ENCODE measurements at places on chromosomes 7 and 10.

GRCh38 chr10:69657430-69657829, 27.4 kb downstream of the FAM241B start:
- peaks cover 2% of the 10 kb centered on the region for H3K4me1 ChIP-seq
- H3K4me3 ChIP-seq = no peak overlapping the region
- no peaks in the 10 kb centered on the region for H3K36me3 ChIP-seq
- H3K27ac ChIP-seq = no peak overlapping the region
- peak; percentile 38 for DNase-seq

- no peaks in the 10 kb centered on the region for H3K27me3 ChIP-seq
- H3K4me3 ChIP-seq = no peak overlapping the region
- no peak for DNase-seq
- H3K27ac ChIP-seq = no peak overlapping the region
Measured at GRCh38 chr10:46514899-46515298, 41.6 kb downstream of the GPRIN2 start.

GRCh38 chr10:624312-624604, 65.2 kb downstream of the DIP2C start:
- H3K27me3 ChIP-seq = no peaks in the 10 kb centered on the region
- no peak for DNase-seq
- H3K36me3 ChIP-seq = no peaks in the 10 kb centered on the region
- H3K27ac ChIP-seq = no peak overlapping the region

GRCh38 chr7:78571292-78571691, 772.7 kb downstream of the PHTF2 start:
- H3K27me3 ChIP-seq = no peaks in the 10 kb centered on the region
- H3K4me1 ChIP-seq = no peaks in the 10 kb centered on the region
- H3K36me3 ChIP-seq = no peaks in the 10 kb centered on the region
- no peak overlapping the region for H3K4me3 ChIP-seq

DNA sequence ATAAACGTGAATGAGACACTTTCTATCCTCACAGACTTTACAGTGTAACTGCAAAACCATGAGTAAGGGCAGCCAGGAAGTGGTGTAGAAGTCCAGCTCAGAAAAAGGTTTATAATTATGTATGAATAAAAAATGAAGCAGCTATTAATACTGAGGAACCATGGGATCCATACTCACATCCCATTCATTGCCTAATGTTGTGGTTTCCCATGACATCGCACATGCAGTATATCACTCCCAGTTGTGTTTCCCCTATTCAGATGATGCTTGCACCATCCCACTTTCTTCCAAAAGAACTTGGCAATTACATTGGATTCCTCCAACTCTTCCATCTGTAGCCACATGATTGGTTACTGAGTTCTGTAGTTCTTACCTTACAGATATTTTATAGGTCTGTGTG, 74.5 kb upstream of the SEMA3D start:
- no peaks in the 10 kb centered on the region for H3K36me3 ChIP-seq
- no peaks in the 10 kb centered on the region for H3K4me1 ChIP-seq
- H3K4me3 ChIP-seq = no peak overlapping the region
- H3K27me3 ChIP-seq = no peaks in the 10 kb centered on the region
- no peak for DNase-seq
- no peak overlapping the region for H3K27ac ChIP-seq

GRCh38 chr10:68133523-68133922, 24.2 kb downstream of the MYPN start:
- no peaks in the 10 kb centered on the region for H3K27me3 ChIP-seq
- H3K4me1 ChIP-seq = no peaks in the 10 kb centered on the region
- H3K4me3 ChIP-seq = no peak overlapping the region
- H3K27ac ChIP-seq = no peak overlapping the region

GRCh38 chr7:157219154-157219553, 80.4 kb downstream of the UBE3C start:
- peaks cover 10% of the 10 kb centered on the region for H3K36me3 ChIP-seq
- no peak overlapping the region for H3K27ac ChIP-seq
- no peaks in the 10 kb centered on the region for H3K4me1 ChIP-seq
- no peak for DNase-seq

DNA sequence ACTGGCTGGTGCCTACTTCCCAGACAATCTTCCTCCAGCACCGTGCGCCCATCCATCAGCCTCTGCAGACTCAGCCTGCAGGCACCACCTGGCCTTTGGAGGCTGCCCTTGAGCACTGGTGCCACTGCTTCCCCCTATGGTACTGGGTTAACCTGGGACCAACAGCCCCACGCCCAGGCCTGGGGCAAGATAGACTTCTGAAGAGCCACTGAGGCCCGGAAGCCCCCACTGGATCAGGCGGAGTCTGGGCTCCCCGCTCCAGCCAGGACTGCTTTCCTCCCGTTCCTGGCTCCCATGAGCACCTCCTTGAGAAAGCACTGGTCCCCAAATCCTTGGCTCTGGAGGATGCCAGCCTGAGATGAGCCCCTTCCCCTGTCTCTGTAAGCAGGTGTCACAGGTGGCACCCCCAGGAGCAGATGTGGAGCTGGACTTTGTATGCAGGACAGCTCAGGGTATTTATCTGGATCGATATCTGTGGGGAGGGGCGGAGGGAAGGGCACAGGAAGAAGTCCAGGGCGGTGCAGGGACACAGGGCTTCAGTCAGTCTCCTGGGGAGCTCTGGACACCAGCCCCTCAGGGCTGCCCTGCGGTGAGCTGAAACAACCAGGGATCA, 206.5 kb upstream of the PPP2R2D start:
- H3K27me3 ChIP-seq = no peaks in the 10 kb centered on the region
- DNase-seq = no peak
- H3K4me1 ChIP-seq = no peaks in the 10 kb centered on the region
- no peaks in the 10 kb centered on the region for H3K36me3 ChIP-seq

GRCh38 chr7:55069271-55069792, 50.5 kb downstream of the EGFR start:
- no peak for DNase-seq
- no peak overlapping the region for H3K27ac ChIP-seq
- H3K4me1 ChIP-seq = peaks cover 4% of the 10 kb centered on the region
- H3K36me3 ChIP-seq = no peaks in the 10 kb centered on the region

DNA sequence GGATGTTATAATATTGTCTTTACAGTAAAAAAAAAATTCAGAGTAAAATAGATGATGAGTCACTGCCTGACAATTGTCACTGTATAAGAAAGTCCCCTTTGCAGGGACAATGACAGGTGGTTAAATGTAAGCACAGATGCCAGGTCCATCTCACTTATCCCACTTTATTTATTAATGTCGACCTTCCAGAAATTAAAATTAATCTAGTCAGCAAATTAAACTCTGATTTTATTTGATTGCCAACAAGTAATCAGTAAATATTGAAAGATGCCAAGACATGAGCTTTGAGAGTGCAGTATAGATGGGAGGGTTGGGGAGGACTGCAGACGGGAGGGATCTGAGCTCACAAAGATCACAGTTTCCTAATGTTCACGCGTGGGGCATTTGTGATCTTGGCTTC, 50.9 kb downstream of the CPXM2 start:
- DNase-seq = no peak
- no peaks in the 10 kb centered on the region for H3K36me3 ChIP-seq
- no peaks in the 10 kb centered on the region for H3K27me3 ChIP-seq
- no peak overlapping the region for H3K4me3 ChIP-seq
- no peaks in the 10 kb centered on the region for H3K4me1 ChIP-seq
- H3K27ac ChIP-seq = no peak overlapping the region

- H3K27ac ChIP-seq = no peak overlapping the region
- H3K4me1 ChIP-seq = no peaks in the 10 kb centered on the region
- H3K27me3 ChIP-seq = no peaks in the 10 kb centered on the region
- H3K36me3 ChIP-seq = no peaks in the 10 kb centered on the region
Measured at GRCh38 chr7:84218681-84219080, 24.1 kb upstream of the SEMA3A start.

DNA sequence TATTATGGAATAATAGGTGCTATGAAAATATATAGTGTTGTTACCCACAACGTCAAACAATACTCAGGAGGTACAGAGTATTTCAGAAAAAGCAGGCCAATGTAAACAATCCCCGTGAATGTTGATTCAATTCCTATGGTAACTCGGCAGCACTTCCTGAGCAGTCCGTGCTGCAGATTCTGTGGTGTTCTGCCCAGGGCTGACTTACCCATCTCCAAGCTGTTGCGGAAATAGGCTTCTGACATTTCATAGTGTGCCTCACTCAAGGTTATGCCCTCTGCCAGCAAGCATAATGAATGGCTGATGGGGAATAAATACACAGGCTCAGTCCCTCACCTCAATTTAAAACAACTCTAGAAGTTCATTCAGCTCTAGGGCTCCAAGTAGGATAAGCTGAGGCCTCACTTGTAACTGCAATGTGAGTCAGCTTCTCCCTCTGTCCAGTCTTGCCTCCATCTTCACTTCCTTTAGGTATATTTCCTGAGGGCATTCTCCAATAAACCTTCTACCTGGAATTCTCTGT, 177.6 kb downstream of the GNAI1 start:
- no peak overlapping the region for H3K27ac ChIP-seq
- H3K27me3 ChIP-seq = no peaks in the 10 kb centered on the region
- no peaks in the 10 kb centered on the region for H3K36me3 ChIP-seq
- DNase-seq = peak; percentile 87
- peaks cover 7% of the 10 kb centered on the region for H3K4me1 ChIP-seq
- no peak overlapping the region for H3K4me3 ChIP-seq

GRCh38 chr10:133032231-133032630, 55.5 kb upstream of the ADGRA1 start:
- no peaks in the 10 kb centered on the region for H3K4me1 ChIP-seq
- H3K36me3 ChIP-seq = no peaks in the 10 kb centered on the region
- H3K27ac ChIP-seq = no peak overlapping the region
- H3K4me3 ChIP-seq = no peak overlapping the region

DNA sequence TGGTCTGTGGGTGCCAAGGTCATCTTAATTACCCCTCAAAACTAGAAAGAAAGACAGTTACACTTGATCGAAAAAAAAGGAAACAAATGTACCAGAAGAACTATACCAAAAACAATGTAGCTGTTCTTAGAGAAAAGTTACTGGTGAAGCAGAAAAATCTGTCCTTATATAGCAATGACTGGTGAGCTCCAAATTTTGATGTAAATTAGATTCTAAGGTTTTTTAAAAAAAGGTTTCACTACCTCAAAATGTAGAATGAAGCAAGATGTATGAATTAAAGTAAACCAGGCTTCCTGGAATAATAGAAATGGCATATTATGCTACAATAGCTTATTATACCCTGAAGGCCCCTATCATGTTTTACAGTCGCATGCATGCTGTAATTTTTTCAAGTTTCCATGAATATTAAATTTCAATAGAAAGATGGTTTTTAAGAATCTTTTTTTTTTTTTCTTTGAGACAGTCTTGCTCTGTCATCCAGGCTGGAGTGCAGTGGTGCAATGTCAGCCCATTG, 28.4 kb upstream of the FKBP9 start:
- no peaks in the 10 kb centered on the region for H3K27me3 ChIP-seq
- H3K27ac ChIP-seq = no peak overlapping the region
- H3K4me3 ChIP-seq = no peak overlapping the region
- H3K36me3 ChIP-seq = no peaks in the 10 kb centered on the region

- H3K36me3 ChIP-seq = no peaks in the 10 kb centered on the region
- peaks cover 5% of the 10 kb centered on the region for H3K4me1 ChIP-seq
- no peaks in the 10 kb centered on the region for H3K27me3 ChIP-seq
Measured at GRCh38 chr7:8386926-8387550, 46.4 kb upstream of the NXPH1 start.

DNA sequence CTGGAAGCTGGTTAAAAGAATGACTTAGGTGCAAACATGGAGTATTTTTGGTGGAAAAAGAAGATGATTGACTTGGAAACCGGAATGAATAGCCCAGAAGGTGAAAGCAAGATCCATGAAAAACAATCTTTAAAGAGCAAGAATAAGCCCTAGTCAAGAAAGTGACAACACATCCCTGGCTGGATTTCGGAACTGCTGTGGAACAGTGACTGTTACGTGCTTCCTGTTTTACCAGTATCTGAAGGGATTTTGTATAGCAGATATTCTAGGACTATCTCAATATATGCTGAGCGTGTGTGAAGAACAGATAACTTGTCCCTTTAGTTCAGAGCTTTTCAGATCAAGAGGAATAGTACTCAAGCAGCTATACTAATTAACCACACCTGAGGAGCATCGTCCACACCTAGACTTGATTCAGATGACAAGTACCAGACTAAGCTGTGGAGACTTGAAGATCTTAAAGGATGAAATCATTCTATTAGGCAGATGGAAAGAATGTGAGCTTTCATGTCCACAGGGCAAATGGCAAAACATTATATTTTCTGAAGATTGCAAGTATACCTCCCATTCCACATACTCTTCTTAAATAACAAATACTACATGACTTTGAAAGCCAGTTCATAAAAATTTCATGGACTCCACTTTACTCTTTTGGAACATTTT, 11.5 kb upstream of the TES start:
- H3K4me3 ChIP-seq = no peak overlapping the region
- no peaks in the 10 kb centered on the region for H3K4me1 ChIP-seq
- no peak overlapping the region for H3K27ac ChIP-seq
- H3K27me3 ChIP-seq = no peaks in the 10 kb centered on the region
- no peak for DNase-seq
- no peaks in the 10 kb centered on the region for H3K36me3 ChIP-seq

GRCh38 chr10:30819341-30820181, 190.0 kb upstream of the LYZL2 start:
- H3K27me3 ChIP-seq = no peaks in the 10 kb centered on the region
- DNase-seq = no peak
- no peaks in the 10 kb centered on the region for H3K36me3 ChIP-seq
- no peaks in the 10 kb centered on the region for H3K4me1 ChIP-seq

DNA sequence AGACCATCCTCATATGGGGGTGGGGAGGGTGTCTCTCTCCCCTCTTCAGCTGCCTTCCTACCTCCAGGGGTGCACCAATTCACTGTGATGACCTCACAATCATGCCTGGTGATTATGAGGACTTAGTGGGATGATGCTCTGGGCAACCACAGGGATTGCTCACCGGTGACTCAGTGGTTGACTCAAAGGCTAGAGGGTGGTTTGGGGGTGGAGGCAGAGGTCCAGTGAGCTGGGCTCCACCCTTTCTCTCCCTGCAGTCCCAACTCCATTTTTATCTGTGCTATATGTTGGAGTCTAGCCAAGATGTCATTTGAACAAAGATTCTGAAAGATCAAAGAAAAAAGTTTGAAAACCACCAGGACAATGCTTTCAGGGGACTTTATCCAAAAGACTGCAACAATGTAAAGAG, 286.9 kb downstream of the KCNMA1 start:
- H3K27me3 ChIP-seq = no peaks in the 10 kb centered on the region
- no peaks in the 10 kb centered on the region for H3K36me3 ChIP-seq
- no peak overlapping the region for H3K27ac ChIP-seq
- no peaks in the 10 kb centered on the region for H3K4me1 ChIP-seq
- DNase-seq = peak; percentile 72

GRCh38 chr7:111667488-111667887, 105.2 kb upstream of the IMMP2L start:
- H3K4me3 ChIP-seq = no peak overlapping the region
- no peaks in the 10 kb centered on the region for H3K27me3 ChIP-seq
- no peak for DNase-seq
- no peak overlapping the region for H3K27ac ChIP-seq
- H3K4me1 ChIP-seq = no peaks in the 10 kb centered on the region

DNA sequence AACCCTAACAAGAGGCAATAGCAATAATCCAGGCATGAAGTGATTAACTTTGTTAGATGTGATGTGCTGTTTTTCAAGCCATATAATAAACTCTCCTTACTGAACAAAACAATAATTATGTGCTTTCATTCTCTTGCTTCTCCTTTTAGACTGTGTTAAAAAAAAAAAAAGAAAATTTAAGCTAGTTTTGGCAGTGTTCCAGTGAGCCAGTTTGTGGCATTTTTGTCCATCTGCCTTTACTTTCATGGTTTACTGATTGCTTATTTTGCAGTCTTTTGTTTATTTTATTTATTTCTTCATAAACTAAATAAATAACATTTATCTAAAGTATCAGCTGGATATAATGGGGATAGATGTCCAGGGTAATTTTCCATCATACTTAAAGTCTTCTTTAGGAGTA, 625.3 kb downstream of the CNTNAP2 start:
- H3K27ac ChIP-seq = no peak overlapping the region
- no peaks in the 10 kb centered on the region for H3K27me3 ChIP-seq
- H3K4me3 ChIP-seq = no peak overlapping the region
- H3K36me3 ChIP-seq = no peaks in the 10 kb centered on the region
- H3K4me1 ChIP-seq = no peaks in the 10 kb centered on the region
